ENCODE measurements at places on chromosomes 1 and 21. TPM values are rescaled to one million over a fixed set of nuclear protein-coding genes. Genes with fewer than 3 reads are reported as not detected.

GRCh38 chr1:204069887-204070286, 3.0 kb upstream of the SOX13 start:
- H3K27me3 ChIP-seq = peaks cover 14% of the 10 kb centered on the region
- DNase-seq = no peak
- H3K36me3 ChIP-seq = no peaks in the 10 kb centered on the region

DNA sequence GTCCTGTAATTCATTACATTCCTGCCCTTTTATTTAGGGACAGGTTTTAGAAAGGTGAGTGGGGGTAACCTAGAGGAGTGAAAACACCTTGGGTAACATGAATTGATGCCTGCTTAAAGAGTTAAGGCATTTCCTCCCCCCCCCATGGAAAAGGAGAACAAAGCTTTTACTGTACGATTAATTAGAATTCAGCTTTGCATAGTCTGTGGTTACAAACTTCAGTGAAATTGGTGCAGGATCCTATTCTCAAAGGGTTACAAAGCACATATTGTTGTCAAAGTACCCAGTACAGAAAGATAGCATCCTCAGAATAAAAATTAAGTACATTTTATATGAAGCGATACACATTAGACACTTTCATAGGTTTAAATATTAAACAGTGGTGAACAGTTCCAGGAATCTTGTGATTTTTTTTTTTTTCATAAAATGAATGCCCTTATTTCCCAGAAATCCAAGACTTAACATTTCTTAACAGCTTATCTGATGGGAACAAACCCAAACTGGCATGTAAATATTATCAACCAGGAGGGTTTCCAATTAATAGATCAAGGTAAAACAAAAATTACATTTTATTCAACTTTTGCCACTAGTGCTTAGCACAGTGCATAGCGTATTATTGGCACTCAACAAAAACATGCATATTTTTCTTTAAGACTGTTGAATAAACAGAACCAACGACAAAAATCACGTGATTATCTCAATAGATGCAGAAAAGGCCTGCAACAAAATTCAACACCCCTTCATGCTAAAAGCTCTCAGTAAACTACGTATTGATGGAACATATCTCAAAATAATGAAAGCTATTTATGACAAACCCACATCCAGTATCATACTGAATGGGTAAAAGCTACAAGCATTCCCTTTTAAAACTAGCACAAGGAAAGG, 172.7 kb downstream of the PDE4B start:
- peaks cover 7% of the 10 kb centered on the region for H3K4me1 ChIP-seq
- no peaks in the 10 kb centered on the region for H3K36me3 ChIP-seq
- no peak overlapping the region for H3K27ac ChIP-seq
- no peak for DNase-seq

DNA sequence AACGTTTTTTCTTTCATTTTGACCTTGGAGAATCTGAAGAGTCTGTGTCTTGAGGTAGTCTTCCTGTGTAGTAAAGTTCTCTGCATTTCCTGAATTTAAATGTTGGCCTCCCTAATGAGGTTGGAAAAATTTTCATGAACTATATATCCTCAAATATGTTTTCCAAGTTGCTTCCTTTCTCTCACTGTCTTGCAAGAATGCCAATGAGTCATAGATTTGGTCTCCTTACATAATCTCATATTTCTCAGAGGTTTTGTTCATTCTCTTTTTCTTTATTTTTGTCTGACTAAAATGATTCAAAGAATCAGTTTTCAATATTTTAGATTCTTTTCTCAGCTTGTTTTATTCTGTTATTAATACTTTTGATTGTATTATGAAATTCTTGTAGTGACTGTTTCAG, 87.6 kb downstream of the DRAM2 start:
- no peaks in the 10 kb centered on the region for H3K4me1 ChIP-seq
- H3K36me3 ChIP-seq = no peaks in the 10 kb centered on the region
- H3K4me3 ChIP-seq = no peak overlapping the region
- DNase-seq = no peak
- H3K27ac ChIP-seq = no peak overlapping the region

- peak overlapping the region; percentile 90 for H3K27ac ChIP-seq
- H3K36me3 ChIP-seq = no peaks in the 10 kb centered on the region
- H3K27me3 ChIP-seq = no peaks in the 10 kb centered on the region
- peak; percentile 75 for DNase-seq
- H3K4me3 ChIP-seq = no peak overlapping the region
Observed at GRCh38 chr1:230752407-230752806, 5.2 kb downstream of the CAPN9 start.

DNA sequence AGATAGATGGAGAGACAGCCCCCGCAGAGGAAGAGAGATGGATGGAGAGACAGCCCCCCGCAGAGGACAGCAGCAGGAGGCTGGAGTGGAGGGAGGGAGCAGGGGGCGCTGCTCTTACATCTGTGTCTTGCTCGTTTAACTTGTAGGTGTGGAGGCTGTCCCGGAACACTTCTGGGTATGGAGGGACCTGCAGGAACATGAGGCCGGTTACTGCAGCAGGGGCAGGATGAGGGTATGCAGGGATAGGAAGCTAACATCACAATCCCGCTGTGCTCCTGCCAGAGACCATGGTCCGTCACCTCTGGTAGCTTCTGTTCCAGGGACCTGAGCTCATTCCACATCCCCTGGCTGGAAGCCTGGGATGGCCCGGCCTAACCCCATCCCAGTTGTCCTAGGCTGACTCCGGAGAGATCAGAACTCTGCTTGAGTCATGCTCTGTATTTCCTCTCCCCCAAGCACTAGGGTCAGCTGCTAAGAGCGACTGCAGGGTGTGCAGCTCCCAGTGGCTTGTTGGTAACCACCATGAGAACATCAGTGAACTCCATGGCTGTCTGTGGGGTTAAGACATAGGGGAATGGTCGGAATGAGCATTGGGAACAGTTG, 36.7 kb upstream of the GOLT1A start:
- no peak overlapping the region for H3K4me3 ChIP-seq
- no peak for DNase-seq
- H3K4me1 ChIP-seq = no peaks in the 10 kb centered on the region
- no peaks in the 10 kb centered on the region for H3K27me3 ChIP-seq
- no peaks in the 10 kb centered on the region for H3K36me3 ChIP-seq

- peaks cover 14% of the 10 kb centered on the region for H3K4me1 ChIP-seq
- no peaks in the 10 kb centered on the region for H3K27me3 ChIP-seq
- no peak overlapping the region for H3K4me3 ChIP-seq
- peaks cover 36% of the 10 kb centered on the region for H3K36me3 ChIP-seq
- peak; percentile 35 for DNase-seq
- H3K27ac ChIP-seq = no peak overlapping the region
Observed at GRCh38 chr1:205271277-205271676, 43.5 kb downstream of the TMCC2 start.

- no peaks in the 10 kb centered on the region for H3K36me3 ChIP-seq
- no peaks in the 10 kb centered on the region for H3K27me3 ChIP-seq
- H3K4me3 ChIP-seq = no peak overlapping the region
- no peaks in the 10 kb centered on the region for H3K4me1 ChIP-seq
- DNase-seq = no peak
Observed at GRCh38 chr1:79594121-79594698, 587.7 kb upstream of the ADGRL4 start.

DNA sequence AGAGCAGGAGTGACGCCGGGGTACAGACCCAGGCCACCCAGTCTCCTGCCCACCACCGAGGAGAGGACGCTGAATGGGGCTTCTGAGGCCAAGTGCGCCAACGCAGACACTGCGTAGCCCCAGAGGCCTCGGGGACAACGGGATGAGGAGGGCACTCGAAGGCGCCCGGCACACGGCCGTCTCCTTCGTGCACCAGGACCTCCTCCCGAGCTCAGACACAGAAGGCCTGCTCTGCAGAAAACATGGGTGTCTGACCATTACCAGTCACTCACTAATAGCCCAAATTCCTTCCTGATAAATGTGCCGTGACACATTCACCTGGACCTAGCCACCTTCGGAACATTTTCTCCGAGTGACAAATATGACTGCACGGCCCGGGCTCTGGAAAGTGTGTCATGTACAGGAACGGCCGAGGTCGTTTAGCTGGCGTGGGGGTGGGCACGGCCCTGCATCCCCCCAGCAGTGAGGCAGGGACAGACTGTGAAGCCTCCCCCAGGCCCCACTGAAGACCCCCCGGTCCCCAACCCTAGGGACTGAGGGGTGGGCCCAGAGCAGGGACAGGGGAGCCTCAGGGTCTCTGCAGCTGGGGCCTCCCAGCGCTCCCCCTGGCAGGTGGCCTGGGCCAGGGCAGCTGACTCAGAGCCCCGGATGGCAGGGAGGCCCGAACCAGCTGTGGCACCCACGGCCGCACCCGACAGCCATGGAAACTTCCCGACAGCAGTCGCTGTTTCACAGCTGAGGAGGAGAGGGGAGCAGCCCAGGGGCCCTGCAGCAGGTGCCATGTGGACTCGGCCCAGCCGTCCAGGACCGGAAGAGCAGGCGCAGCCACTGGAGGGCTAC, 16.7 kb upstream of the COL6A2 start:
- H3K36me3 ChIP-seq = no peaks in the 10 kb centered on the region
- H3K4me1 ChIP-seq = peaks cover 62% of the 10 kb centered on the region
- H3K27me3 ChIP-seq = no peaks in the 10 kb centered on the region
- peak; percentile 72 for DNase-seq
- no peak overlapping the region for H3K4me3 ChIP-seq

DNA sequence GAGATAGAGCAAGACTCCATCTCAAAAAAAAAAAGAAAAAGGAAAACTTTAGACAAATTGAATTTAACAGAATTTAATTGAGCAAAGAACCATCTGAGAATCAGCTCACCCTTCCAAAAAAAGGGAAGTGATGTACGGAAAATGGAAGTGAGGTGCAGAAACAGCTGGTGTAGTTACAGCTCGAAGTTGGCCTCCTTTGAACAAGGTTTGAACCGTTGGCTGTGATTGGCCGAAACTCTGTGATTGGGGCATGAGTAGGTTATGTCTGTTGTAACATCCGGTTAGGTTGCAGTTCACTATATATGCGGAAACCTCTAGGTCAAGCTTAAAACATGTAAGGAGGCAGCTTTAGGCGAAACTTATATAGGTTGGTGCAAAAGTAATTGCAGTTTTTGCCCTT, 97.9 kb upstream of the KIF26B start:
- no peaks in the 10 kb centered on the region for H3K36me3 ChIP-seq
- no peaks in the 10 kb centered on the region for H3K27me3 ChIP-seq
- no peak overlapping the region for H3K27ac ChIP-seq
- no peak for DNase-seq
- H3K4me3 ChIP-seq = no peak overlapping the region
- H3K4me1 ChIP-seq = peaks cover 3% of the 10 kb centered on the region

DNA sequence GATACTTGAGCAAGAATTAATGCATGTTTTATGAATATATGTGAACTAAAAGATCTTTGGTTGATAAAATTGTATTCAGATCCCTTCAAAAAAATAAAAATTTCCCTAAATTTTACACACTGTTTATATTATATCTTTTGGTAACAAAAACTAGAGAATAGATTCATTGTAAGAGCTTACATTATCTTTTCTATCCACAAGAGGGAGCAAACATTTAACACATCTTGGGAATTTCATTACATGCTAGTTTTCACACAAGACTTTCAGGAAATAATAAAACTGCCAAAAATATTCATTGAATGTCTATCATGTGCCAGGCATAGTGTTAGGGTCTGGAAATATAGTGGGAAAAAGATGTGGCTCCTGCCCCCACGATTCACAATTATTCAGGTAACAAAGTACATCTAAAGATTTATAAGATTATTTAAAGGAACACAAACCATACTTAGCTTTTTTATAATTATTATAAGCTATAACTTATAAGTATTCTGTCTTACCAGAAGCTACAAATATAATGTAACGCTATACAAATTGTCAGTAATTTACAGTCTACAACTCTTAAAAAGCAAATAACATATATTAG, 30.6 kb downstream of the FAF1 start:
- no peaks in the 10 kb centered on the region for H3K27me3 ChIP-seq
- no peaks in the 10 kb centered on the region for H3K4me1 ChIP-seq
- no peaks in the 10 kb centered on the region for H3K36me3 ChIP-seq
- no peak overlapping the region for H3K4me3 ChIP-seq

DNA sequence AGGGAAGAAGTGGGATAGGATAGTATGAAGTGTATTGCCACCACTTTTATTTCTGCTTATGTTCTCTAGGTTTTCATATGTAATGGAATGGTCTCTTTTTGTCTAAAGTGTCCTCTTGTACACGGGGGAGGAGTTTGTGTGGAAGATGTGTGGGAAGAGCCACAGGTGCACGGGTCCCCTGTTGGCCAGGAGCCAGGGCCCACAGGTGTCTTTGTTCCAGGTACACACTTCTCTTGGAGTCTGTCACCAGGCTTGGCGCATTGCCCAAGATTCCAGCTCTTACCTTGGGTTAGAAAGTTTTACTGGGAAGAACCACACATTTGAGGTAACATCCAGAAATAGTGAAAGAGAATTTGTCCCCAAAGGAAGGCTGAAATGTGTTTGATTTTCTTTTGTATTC, 10.5 kb downstream of the TENT5C start:
- H3K36me3 ChIP-seq = no peaks in the 10 kb centered on the region
- no peak overlapping the region for H3K4me3 ChIP-seq
- no peak overlapping the region for H3K27ac ChIP-seq

DNA sequence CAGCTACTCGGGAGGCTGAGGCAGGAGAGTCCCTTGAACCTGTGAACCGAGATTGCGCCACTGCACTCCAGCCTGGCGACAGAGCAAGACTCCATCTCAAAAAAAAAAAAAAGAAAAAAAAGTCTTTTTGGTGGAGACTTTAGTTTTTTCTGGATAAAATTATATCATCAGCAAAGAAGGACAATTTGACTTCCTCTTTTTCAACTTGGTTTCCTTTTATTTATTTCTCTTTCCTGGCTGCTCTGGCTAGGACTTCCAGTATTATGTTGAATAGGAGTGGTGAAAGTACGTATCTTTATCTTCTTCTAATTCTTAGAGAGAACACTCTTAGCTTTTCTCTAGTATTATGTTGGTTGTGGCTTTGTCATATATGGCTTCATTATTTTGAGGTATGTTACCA, 130.8 kb downstream of the PCBP3 start:
- H3K4me3 ChIP-seq = no peak overlapping the region
- DNase-seq = no peak
- H3K27me3 ChIP-seq = no peaks in the 10 kb centered on the region
- no peaks in the 10 kb centered on the region for H3K36me3 ChIP-seq
- no peak overlapping the region for H3K27ac ChIP-seq

DNA sequence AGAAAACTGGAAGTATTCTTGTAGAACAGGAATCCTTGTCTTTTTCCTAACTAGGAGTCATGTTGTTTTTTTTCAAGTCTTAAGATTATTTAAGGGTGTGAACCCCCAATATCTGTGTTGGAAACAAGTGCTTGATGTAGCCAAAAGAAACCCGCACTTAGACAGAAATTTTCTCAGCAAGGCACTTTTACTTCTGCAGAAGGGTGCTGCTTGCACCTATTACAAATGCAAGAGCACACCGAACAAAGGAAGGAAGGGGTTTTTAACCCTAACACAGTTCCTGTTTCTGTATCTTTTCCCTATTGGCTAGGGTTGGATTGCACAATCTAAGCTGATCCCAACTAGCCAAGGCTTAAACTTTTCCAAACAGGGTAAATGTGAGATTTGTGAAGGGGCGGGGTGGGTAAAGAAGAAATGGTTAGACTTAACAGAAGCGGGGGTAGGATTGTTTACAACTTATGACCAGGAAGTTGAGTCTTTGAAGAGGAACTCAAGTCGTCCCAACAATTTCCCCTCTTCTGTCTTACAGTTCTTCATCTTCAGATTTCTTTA, 75.1 kb downstream of the ZFYVE9 start:
- DNase-seq = no peak
- H3K4me3 ChIP-seq = no peak overlapping the region
- no peaks in the 10 kb centered on the region for H3K27me3 ChIP-seq
- no peak overlapping the region for H3K27ac ChIP-seq

The GJA9 gene
- polyA plus RNA-seq = not detected

The TBX19 gene
- polyA plus RNA-seq = 1.5 TPM

The CHRNB2 gene
- polyA plus RNA-seq = 0.22 TPM

The HTR6 gene
- polyA plus RNA-seq = not detected

The SLC6A17 gene
- 0.20 TPM for polyA plus RNA-seq

The C8A gene
- not detected for polyA plus RNA-seq

The PTPN7 gene
- polyA plus RNA-seq = 0.56 TPM

The HCN3 gene
- 3.8 TPM for polyA plus RNA-seq
